Muscle of arm (tissue), 14 donors: ENCODE measurements at places on chromosomes 6 and 20. TPM values are rescaled to one million over a fixed set of nuclear protein-coding genes. Genes with fewer than 3 reads are reported as not detected.
A peak's percentile ranks its signal among the peaks of the same experiment; 100 is the strongest.

DNA sequence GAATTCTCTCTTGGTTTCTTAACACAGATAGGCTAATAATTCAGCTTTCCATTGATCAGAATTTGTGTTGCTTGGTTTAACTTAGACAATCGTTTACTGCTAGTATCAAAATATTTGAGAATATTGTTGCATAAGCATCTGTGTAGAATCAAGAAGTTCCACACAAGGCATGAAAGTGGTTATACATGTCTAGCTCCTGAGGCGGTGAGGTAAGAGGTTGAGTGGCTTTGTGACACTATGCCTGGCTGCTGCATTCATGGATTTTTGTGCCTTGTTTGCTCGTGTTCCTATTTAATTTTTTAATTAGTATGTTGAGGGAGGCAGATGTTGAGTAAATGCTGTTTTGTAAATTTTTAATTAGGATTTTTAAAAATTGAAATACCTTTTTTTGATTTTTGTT lies 10.2 kb downstream of the PKIB start:
- no peak for DNase-seq

DNA sequence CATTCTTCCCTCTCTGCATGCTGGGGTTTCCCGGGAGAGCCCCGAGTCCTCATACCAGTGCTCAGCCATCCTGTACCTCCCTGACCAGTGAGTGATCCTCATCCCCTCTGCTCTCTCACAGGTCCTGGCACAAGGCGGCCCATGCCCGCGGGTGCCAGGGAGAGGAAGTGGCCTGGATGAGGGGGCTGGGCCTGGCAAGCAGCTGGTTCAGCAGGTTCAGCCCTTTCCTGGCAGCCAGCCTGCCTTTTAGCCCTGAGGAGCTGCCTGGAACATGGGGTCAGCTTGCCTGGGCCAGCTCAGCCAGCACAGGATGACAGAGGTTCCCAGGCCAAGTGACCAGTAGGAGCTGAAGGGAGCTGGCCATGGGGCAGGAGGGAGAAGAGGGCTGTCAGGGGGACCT lies 10.9 kb downstream of the MOCS1 start:
- no peak for DNase-seq

GRCh38 chr6:38634518-38634917 lies 5.2 kb downstream of the BTBD9 start:
- no peak for DNase-seq

GRCh38 chr6:106538145-106538544 lies 91.2 kb downstream of the RTN4IP1 start:
- no peak for DNase-seq

DNA sequence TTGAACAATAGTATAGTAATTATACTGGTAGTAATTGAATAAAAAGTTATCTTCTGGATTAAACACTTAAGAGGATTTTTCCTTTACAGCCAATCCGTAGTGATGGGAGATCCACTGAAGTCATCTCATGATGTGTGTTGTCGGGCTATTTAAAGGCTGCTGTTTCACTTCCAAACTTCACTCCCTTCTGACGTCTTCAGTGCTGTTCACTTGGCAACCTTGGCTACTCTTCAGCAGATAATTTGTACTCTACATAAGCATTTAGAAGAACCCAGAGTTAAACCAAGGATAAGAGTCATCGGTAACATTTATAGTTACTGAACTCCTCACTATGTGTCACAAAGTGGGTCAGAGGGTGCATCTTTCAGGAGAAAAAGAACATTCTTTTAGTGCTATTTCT lies 179.1 kb upstream of the EYA4 start:
- peak; percentile 35 for DNase-seq

- no peak for DNase-seq
Observed at GRCh38 chr6:109021870-109022269, 72.8 kb downstream of the SESN1 start.

DNA sequence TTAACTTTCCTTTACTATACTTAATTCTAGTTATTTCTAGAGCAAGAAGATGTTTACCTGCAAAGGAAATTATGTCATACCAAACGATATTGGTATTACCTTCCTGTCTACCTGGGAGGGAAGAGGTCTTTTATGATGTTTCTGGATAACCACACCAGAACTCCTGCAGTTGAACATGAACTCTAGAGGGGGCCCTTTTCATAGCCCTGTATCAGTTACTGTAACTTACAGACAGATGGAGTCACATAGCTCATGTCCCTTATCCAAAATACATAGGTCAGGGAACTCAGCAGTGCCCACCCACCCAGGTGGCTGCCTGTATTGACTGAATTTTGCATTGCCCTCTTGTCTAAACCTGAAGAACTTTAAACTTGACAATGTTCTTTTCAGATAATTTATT lies 35.1 kb upstream of the MYL9 start:
- DNase-seq: no peak

TGM3 gene
- polyA plus RNA-seq: not detected

GRCh38 chr20:20089018-20089417 lies 36.7 kb downstream of the CFAP61 start:
- no peak for DNase-seq

CALHM5 gene
- not detected for polyA plus RNA-seq

GRCh38 chr6:50713226-50713625 lies at the start of gene TFAP2D:
TFAP2D (plus strand) TSS chr6:50713526; CDS start chr6:50714056, 530 bp downstream.
- DNase-seq: no peak

DNA sequence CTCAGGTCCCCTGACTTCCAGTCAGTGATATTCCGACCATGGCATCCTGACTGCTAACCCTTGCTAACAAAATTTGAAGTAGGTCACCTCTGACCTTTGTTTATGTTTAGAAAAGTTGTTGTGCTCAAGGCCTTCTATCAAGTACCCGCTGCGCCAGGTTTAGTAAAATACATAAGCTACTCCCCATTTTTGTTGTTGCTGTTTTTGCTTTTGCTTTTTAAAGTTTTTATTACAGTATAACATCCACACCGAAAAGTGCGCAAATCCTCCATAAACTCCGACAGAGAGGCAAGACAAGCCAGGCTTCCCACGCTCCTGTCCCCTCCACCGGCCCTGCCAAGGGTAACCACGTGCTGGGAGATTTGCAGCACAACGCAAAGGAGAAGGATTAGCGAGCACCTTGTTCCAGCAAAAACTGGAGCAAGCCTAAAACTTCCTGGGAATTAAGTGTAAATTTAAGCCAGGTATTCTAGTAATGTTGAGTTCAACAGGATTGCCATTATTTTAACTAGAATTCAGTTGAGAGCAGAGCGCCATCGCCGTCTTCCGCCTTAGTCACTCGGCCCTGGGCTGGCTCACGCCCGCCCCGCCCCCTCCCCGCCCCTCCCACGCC lies 17.8 kb upstream of the HMGN4 start:
- peak; percentile 78 for DNase-seq

DNA sequence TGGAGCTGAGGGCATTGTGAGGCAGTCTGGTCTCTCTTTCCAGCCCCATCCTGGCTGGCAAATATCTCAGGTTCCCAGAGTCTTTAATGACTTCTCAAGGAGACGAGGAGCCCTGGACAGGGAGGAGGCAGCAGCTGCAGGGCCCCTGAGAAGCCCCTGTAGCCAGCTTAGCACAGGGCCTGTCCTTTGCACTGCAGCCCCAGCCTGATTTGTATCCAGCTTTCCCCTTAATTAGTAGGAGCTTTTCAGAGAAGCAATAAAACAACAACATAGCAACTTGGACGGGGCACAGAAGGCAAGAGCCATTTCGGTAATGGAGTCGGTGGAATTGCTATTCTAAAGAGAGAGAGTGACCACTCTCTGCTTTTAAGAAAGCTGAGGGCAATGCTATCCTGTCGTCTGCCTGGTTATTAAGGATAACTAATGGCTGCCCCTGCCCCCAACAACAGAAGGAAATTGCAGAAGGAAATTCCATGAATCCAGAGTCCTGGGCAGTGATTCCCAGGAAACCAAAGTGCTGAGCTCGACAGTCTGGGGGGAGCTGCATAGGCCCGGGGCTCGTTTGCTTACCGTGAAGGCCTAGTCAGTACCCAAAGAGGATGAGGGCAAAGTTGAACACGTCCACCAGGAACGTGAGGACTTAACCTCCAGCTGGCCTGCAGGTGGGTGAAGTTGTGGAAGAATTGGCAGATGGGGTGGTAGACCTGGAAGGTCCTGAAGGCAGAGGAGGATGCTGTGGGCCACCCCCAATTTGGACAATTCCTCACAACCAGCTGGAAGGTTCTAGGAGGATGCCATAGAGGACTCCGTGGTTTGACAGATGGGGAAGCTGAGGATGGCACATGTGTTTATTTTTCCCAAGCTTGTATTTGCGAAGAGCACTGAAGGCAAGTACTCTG lies 50.3 kb downstream of the NPEPL1 start:
- no peak for DNase-seq

- DNase-seq: no peak
Observed at GRCh38 chr20:46011631-46012482, 3.1 kb downstream of the MMP9 start.

- no peak for DNase-seq
Observed at GRCh38 chr6:33988121-33989015, 157.5 kb downstream of the GRM4 start.

CCND3 gene
- 79.0 TPM for polyA plus RNA-seq

DNA sequence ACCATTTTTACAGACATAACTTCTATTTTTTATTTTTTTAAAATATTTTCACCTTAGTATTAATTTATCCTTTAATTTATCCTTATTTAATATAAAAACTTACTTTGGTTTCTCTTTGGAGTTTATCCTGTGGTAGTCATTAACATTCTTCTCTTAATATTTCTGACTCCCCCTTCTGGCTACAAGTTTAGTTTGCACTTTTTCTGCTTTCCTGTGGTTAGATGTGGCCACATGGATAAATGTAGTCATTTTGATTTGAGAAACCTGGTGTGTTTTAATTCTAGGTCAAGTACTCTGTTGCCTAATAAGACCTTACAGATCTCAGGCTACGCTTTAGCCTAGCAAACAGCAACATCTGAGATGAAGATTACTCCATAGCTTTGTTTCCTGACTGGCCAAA lies 1187.5 kb downstream of the HACE1 start:
- no peak for DNase-seq

LBP gene
- not detected for polyA plus RNA-seq

DEFB132 gene
- not detected for polyA plus RNA-seq

DNA sequence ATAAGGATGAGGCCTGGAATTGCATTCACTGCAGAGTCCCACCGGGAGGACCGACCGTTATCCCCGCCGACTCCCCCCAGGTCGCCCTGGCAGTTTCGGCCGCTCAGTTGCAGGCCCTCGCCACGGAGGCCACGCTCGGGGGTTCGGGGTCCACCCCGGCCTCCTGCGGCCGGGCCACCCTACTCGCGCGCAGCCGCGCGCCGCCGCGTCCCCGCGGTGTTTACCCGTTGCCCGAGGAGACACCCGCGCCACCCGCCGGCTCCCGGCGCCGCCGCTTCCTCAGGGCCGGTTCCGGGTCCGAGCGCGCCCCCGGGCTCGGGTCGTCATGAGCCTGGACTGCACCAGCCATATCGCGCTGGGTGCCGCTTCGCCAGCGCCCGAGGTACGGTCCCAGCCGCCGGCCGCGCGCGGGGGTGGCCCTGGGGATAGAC lies at the start of gene CCDC170:
TSS of gene CCDC170 (plus strand) at position 214 of the 431 bp plus-strand sequence. CDS start at position 326, 112 bp downstream.
- DNase-seq: peak; percentile 26

DNA sequence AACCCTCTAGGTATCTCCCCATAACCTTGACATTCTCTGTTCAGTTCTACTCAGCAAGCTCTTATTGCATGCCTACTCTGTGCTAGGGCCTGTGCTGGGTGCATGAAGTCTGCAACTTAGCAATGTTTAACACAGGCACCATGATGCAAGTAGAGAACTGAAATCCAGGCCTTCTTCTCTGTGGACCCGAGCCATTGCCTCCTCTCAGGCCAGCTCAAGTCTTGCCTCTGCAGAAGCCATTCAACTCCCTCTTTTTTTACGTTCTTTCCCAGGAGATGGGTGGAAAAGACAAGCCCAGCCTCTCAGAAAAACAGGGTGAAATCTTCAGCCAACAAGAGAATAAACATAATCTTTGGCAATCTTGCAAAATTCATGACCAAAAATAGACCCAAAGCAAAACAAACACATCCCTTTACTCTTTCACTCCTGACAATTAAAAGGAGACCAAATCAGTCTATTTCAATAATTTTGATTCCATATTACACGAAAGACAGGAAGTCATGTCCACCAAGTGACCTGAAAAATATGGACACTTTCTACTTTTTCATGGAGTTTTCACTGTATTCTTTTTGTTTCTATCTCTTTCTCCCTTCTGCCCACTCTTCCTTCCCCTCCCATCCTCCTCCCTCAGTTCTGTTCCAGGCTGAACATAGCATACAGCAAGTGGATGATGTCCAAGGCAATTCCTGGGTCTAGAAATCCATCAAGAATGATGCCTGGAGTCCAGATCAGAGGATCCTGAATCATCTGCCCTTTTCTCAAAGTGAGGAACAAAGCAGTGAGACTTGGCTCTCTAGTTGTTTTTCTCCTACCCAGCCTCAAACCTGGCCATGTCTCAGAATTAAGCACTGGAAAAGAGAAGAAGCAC lies 45.4 kb upstream of the MOCS1 start:
- no peak for DNase-seq

DNA sequence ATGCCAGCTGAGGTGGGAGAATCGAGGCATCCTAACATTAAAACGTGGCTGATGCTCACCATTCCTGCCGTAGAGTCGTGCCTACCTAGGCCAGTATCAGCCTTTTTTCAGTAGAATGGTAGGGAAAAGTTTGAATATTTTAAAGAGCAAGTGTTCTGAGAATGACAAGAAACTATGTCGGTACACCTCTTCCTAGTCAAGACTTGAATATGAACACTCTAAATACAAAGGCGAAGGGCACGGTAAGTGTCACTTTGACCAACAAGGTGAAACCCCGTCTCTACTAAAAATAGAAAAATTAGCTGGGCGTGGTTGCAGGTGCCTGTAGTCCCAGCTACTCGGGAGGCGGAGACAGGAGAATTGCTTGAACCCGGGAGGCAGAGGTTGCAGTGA lies 1.0 kb downstream of the GINM1 start:
- DNase-seq: no peak

THBS2 gene
- not detected for polyA plus RNA-seq

GRCh38 chr6:39177130-39177529 lies 52.1 kb downstream of the KCNK5 start:
- DNase-seq: no peak

DNA sequence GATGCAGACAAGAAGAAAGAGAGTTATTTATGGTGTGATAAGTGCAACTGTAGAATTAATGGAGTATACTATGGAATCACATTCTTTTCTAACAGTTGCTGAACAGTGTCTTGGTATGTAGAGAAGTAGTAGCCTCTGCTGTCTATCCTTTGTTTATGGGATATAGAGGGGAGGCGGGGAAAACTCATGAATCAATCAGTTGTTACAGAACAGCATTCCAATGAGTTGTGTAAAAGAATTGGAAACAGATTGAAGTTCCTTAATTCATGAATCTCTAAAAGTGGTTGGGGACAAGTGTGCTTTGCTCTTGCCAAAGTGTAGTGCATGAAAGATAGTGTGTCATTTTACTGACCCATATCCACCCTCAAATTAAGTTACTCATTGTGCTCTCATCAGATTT lies 77.7 kb downstream of the FLRT3 start:
- DNase-seq: no peak

GRCh38 chr20:3255728-3256127 lies 16.7 kb upstream of the SLC4A11 start:
- DNase-seq: no peak

ADISSP gene
- 16.7 TPM for polyA plus RNA-seq
